ENCODE measurements at places on chromosomes 6 and 20. TPM values are rescaled to one million over a fixed set of nuclear protein-coding genes. Genes with fewer than 3 reads are reported as not detected.

The TBXT gene
- not detected for total RNA-seq

The SLC35D3 gene
- total RNA-seq, result not detected

DNA sequence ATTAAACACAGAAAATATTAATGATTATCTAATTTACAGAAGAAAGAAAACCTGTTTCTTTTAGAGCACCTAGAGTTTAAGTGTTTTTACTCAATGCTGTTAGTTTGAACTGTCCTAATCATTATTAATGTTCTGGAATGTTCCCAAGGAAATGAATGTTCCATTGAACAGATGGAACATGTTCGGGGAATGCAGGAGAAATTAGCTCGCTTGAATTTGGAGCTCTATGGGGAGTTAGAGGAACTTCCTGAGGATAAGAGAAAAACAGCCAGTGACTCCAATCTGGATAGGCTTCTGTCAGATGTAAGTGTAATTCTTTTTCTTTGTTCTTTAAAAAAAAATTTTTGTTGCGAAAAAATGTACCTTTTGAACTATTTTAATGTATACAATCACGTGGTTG, 10.8 kb upstream of the ECT2L start:
- peaks cover 11% of the 10 kb centered on the region for H3K36me3 ChIP-seq
- H3K27me3 ChIP-seq, result no peaks in the 10 kb centered on the region
- no peak overlapping the region for H3K4me3 ChIP-seq
- H3K4me1 ChIP-seq, result peaks cover 8% of the 10 kb centered on the region
- no peak overlapping the region for H3K27ac ChIP-seq

- H3K36me3 ChIP-seq, result peaks cover 5% of the 10 kb centered on the region
- no peak for DNase-seq
- peaks cover 8% of the 10 kb centered on the region for H3K4me1 ChIP-seq
- no peak overlapping the region for H3K27ac ChIP-seq
- H3K27me3 ChIP-seq, result peaks cover 3% of the 10 kb centered on the region
These were observed 278.2 kb upstream of the SUPT3H start for GRCh38 chr6:45655745-45656476.

DNA sequence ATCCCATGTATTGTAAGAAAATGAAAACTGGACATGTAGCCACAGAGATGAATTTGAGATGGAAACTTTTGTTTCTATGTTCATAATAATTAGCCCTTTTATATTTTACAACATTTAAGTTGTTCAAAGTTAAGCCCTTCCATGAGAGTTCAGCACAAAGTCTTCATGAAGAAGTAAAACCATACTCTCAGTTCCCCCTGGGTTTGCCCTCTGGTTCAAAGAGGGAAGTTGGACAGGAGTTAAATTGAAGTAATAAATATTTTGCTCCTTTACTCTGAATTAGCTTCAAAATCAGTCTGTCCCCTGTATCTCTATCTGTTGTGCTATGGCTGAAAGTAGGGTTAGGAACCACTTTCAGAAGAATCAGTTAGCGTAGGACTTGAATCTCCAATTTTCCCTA, 31.1 kb downstream of the PHACTR2 start:
- no peak overlapping the region for H3K4me3 ChIP-seq
- no peaks in the 10 kb centered on the region for H3K27me3 ChIP-seq
- no peak for DNase-seq
- H3K36me3 ChIP-seq, result peaks cover 10% of the 10 kb centered on the region

Measured in activated naive CD8-positive, alpha-beta T cell treated with anti-CD3 and anti-CD28 coated beads for 36 hours (primary cell).